IPS DF 19.7 (cell line): ENCODE measurements at places on chromosomes 4 and X.

- no peak for DNase-seq
Observed at GRCh38 chrX:64097891-64098290, 107.6 kb downstream of the AMER1 start.

DNA sequence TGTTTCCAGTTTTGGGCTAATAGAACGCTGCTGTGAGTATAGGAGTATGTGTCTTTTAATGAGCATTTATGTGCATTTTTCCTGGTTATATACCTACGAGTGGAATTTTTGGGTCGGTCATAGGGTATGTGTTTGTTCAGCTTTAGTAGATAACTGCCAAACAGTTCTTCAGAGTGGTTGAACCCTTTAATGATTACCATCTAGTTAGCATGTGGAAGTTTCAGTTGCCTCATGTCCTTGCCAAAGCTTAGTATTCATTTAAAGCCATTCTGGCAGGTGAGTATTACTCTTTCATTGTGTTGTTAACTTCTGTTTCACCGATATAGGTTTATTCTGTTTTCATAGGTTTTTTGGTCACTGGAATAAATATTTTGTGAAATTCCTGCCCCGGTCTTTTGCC lies 229.1 kb downstream of the ARHGAP10 start:
- DNase-seq: no peak

GRCh38 chrX:15373976-15374375 lies 10.2 kb downstream of the VEGFD start:
- no peak for DNase-seq

GRCh38 chr4:15881820-15882219 lies 56.7 kb downstream of the FGFBP1 start:
- no peak for DNase-seq

- DNase-seq: no peak
Observed at GRCh38 chrX:39477762-39478120, 620.0 kb downstream of the BCOR start.

GRCh38 chr4:70392057-70392776 lies 5.5 kb upstream of the OPRPN start:
- no peak for DNase-seq
